ENCODE measurements at places on chromosomes 6 and 20.

- DNase-seq: no peak
Measured at GRCh38 chr6:27312146-27312949, at the start of gene POM121L2. Gene POM121L2 (minus strand): TSS chr6:27312273. CDS start chr6:27312170, 103 bp downstream.

DNA sequence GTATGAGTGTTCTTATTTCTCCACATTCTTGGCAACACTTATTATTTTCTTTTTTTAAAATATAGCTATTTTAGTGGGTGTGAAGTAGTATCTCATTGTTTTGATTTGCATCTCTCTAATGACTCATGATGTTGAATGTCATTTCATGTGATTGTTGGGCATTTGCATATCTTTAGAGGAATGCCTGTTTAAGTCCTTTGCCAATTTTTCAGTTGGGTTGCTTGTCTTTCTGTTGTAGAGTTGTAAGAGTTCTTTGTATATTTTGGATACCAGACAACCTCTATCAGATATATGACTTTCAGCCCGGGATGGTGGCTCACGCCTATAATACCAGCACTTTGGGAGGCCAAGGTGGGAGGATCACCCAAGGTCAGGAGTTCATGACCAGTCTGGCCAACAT is 5.1 kb upstream of the POPDC3 start:
- DNase-seq: no peak

DNA sequence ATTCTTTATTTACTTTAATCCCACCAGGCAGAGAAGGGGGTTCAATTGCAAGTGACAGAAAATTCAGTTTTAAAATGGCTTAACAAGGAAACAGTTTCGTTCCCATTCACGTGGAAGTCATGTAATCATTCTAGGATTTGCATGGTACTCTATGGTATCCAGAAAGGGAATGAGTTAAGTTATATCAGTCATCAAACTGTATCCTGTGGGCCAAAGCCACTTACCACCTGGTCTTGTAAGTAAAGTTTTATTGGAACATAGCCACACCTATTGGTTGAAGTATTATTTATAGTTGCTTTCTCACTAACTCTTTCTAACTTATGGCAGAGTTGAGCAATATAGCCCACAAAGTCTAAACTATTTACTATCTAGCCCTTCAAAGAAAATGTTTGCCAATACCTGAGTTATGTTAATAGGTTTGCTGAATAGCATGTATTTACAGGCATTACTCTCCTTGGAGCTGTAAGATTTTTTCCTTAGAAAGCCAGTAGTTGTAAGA is 10.2 kb upstream of the MMS22L start:
- no peak for DNase-seq

GRCh38 chr6:67986694-67987232 is 648.3 kb upstream of the ADGRB3 start:
- no peak for DNase-seq

DNA sequence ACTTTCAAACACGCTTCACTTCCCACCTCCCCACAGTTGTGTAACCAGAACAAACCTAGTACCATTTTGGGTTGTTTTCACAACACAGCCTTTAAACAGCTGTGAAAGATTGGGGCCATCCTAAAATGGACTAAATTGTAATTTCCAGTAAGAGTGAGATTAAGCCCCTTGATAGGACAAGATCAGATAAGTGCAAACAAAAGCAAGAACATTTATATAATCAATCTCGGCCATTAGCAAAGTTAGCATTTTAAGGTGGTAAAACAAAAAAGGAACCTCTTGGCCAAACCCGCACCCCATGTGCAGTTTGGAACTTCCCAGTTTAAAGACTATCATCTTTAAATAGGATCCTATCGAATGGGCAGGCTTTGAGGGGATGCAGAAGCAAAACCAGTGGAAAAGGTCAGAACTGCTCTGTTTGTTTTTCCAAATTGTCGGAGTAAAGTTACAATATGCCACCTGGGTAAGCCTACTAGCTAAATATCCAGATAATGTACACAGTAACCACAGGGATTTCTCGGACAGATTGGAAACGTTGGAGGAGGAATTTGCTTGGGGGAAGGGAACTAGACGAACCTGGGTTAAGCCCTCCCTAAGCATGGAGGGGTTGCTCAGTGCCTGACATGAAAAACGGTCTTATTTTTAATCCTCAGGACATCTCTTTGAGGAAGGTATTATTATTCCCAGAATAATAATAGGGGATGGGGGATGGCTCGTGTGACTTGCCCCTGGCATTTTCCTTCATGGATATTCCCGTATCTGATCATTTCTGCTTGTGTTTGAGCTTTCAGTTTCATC is 159.8 kb upstream of the SALL4 start:
- DNase-seq: no peak

DNA sequence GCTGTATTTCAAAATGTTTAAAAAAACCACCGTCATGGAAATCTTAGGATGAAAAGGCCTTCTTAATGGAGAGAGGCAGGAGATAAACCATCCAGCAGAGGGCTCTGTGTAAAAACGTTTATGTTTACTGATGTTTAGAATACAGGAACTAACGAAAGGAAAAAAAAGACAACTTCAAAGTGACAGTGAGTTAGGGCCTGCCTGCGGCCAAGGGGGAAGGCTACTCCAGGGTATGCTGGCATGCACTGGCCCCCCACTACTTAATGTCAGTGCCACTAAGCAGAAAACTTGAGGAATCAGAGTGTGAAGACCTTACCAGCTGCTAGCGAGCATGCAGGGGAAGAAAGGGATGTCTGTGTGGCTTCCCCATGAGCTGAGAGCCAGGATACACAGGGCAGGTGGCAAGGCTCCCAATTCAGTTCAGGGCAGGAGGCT is 47.7 kb downstream of the AKAP7 start:
- DNase-seq: no peak

- DNase-seq: no peak
Measured at GRCh38 chr6:26474439-26474881, 16.7 kb downstream of the BTN2A1 start.

GRCh38 chr6:142881290-142881689 is 63.7 kb downstream of the HIVEP2 start:
- no peak for DNase-seq

DNA sequence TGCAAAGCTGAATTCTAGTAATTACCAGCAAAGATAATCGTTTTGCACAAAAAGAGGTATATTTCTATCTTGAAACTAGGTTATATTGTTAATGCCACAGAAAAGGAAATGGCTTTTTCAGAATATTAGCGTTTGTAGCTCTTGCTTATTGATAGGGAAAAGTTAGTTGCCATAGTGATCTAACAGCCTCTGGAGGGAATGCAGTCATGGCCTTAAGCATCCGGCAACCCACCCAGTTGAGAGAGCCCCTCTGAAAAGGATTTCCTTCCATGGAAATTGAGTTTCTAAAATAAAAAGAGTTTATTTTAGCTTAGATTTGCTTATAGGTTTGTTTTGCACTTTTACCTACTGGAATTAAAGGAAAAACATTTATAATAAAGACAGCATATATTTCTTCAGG is 224.5 kb downstream of the BCKDHB start:
- DNase-seq: no peak

DNA sequence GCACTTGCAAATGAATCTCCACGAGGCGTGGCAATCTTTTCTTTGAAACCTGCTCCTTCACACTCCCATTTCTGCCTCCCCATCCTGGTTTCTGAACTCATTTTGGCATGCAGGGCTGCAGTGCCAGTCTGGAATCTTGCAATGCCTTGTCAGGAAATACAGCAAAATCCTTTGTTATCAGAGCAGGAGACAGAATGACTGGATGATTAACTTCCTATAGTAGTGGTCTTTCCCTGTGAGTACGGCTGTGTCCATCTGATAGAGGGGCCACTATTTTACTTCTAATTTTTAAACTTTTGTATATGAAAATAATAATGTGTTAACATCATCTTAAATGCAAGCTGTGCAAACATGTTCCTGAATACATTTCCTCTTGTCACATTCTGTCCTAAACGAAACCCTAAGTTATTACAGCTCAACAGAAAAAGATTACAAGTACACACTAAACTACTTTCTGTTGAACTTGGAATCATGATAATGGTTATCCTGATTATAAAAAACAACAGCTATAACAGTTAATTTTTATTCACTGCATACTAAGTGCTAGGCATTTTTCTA is 140.2 kb downstream of the KIF13A start:
- no peak for DNase-seq

DNA sequence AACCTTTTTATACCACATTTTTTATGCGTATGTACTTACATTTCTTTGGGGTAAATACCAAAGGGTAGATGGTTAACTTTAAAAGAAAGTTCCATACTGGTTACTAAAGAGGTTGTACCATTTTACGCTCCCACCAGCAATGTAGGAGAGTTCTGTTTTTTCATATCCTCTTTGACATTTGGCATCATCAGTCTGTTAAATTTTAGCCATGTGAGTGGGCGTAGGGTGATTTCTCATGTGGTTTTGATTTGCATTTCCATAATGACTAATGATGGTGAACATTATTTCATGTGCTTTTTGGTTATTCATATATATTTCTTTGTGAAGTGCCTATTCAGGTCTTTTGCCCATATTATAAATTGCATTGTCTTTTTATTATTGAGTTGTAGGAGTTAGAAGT is 194.2 kb downstream of the PRL start:
- no peak for DNase-seq

- no peak for DNase-seq
Measured at GRCh38 chr6:41581381-41581991, 35.3 kb downstream of the FOXP4 start.

Measured in NCI-H2029 treated with DMSO at 0.1 percent for 48 hours (cell line).